Stimulated activated CD8-positive, alpha-beta memory T cell treated with anti-CD3 and anti-CD28 coated beads, Interleukin-4, amount 100 ng/mL, for 1 hour (primary cell): ENCODE measurements at places on chromosomes 12 and 14.

DNA sequence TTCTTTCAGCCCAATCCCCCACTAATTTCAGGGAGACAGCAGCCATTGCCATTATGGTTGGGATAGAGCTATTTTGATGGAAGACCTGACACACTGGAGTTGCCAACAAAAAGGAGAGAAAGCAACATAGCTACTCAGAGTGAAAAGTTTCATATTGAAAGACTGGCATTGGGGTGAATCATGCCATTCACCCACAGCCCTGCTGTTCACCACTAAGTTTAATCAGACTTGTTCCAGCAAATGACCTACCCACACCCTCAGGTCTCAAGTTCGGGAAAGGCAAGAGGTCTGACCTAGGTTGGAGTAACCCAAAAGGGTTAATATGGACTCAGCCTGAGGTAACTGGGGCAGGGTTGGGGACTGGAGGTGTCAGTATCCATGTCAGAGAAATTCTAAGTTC, 169.2 kb downstream of the PAWR start:
- no peak for DNase-seq

DNA sequence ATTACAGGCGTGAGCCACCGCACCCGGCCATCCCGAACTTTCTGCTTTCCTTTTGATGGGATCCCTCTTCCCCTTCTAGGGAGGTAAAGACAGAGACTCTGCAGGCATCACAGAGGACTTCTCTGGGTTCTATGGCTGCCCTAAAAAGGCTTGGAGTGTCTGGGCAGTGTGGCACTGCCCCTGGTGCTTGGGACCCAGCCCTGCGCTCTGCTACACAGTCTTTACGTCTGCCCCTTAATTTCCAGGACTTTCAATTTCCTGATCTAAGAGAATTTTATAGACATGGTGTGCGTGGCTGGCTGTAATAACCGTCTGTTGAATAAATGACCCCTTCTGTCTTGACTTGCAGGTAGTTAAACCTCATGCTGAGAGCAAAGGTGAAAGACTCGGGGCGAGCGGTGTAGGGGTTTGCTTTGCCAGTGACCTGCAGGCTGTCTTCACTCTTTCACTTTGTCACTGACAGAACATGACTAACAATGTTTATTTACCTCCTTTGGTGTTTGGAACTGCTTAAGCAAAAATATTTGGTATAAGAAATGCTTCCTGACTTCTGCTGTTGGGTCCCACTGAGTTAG, 110.9 kb upstream of the MAP1LC3B2 start:
- no peak for DNase-seq

- no peak for DNase-seq
These were observed 25.3 kb downstream of the GPRC5D start for GRCh38 chr12:12926571-12927071.

- DNase-seq = no peak
These were observed 58.2 kb upstream of the CORO1C start for GRCh38 chr12:108789546-108789945.

DNA sequence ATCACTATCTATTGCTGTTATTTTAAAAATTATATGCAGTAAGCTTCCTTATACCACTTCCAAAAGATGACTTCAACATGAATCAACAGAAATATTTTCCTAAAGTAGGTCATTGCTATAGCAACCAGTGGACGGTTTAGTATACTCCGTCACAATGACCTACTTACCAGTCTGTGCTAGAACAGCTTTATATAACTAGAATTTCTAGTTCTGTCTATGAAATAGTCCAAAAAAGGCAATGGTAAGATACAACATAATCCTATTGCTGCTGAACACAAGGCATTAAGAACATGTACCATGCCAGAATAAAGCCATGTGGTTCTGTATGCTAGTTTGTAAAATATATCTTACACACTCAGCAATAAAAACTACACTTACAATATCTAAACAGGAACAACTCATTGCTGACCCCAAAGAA, 40.7 kb upstream of the MTERF2 start:
- DNase-seq = no peak

GRCh38 chr12:117360222-117360550, 1.2 kb downstream of the NOS1 start:
- DNase-seq = no peak

DNA sequence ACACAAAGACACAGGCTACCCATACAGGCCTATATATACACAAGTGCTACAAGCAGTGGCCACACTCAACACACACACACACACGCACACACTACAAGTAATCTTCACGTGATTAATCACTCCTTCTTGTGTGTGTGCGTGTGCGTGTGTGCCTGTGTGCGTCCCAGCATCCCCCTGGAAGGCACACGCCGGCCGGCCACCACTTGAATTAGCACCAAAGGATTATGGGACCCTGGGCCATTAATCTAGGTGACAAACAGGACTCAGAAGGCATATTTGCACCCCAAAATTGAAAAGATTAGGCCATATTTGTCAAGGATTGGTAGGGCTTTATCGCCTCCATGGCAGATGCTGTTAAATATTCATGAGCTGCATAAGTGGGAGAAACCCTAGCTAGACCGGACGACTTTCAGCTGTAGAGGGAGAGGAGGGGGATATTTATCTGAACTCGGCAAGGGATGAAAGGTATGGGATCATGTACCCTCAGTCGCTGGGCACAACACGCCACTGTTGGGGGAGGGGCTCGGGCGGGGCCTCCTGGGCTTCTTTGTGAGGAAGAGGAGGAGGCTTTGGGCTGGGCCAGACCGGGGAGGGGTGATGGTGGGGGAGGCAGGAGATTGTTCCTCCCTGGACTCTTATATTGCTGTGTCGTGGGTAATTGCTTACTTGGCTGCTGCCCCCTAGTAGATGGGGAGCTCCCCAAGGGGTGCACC, 89.6 kb upstream of the LHX5 start:
- no peak for DNase-seq

- DNase-seq = no peak
These were observed 176.1 kb downstream of the ADGRD1 start for GRCh38 chr12:131129839-131130238.

GRCh38 chr12:124786061-124786964, 77.4 kb downstream of the SCARB1 start:
- no peak for DNase-seq

DNA sequence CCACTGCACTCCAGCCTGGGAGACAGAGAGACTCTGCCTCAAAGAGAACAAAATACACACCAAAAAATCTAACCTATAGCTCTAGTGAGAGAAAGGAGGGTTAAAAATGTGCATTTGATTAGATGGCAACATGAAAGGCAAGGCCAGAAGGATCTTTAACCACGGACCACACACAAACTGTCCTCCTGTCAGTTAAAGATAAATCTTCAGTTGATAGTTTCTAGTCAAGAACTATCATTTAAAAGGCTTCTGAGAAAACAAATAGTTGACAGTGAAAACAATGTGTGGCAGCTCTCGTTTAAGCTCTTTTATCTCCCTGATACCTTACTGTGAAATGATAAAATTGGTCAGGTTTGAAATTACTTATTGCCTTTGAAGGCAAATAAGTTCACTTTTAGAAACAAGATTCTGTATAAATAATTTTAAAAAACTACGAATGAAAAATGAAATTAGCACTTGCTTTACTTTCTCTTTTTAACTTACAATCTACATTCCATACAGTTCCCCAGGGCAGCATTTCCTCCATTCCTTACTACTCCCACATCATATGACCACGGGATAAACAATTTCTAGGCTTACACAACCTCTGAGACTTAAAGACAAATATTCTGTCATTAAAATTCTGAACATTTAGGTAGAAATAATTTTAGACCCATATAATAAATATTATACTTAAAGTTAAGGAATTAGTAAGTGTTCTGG, 71.4 kb upstream of the GNPNAT1 start:
- DNase-seq = no peak

DNA sequence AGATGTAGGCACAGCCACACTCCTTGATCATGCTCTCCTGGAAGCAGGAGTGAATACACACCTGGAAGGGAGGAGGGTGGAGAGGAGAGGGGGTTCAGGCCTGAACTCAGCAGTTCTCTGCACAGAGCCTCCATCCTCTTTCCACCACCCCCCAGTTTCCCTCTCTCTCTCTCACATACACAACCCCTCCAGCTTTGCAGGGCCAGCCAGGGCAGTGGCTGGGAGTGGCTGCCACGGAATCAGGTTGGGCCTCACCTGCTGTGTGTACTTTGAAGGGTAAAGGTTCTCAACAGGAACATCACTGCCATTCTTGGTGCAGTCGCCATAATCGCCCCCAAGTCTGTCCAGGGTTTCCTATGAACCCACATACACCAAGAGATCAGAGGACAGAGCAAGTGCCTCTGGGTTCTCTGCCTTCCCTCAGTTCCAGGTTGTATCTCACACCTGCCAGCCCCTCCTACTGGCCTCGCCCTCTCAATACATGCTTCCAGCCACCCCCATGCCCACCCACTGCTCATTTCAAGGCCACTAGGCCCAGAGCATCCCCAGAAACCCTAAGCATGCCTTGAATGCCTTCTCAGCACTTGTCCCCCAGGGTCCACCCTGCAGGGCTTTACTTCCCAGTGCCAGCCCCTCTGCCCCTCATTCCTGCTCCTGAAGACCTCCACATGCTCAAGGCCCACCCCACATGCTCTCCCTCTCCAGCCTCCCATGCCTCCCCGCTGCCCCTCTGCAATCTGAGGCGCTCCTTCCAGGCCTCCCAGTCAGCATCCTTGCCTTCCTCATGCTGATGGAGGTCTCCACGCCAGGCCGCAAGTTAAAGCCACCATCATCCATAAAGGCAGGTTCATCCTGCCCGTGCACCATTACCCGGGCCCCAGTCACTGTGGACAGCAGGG, 12.9 kb upstream of the TNFRSF1A start:
- no peak for DNase-seq

DNA sequence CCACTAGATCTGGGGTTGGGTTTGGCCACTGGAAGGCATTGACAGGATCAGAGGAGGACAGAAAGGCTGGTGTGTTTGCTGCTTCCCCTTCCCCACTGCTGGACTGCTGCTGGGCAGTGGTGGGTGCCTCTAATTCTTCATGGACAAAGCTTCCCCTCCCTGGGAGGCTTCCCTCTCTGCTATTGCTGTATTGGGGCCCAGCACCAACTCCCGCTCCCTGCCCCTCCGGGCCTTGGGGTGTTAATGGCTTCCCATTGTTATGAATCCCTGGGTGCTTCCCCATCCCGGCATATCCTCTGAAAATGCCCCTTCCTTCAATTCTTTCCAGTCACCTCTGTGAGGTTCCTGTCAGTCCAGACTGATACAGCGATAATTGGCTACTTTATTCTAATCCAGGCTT, 310.2 kb downstream of the GLT1D1 start:
- no peak for DNase-seq

DNA sequence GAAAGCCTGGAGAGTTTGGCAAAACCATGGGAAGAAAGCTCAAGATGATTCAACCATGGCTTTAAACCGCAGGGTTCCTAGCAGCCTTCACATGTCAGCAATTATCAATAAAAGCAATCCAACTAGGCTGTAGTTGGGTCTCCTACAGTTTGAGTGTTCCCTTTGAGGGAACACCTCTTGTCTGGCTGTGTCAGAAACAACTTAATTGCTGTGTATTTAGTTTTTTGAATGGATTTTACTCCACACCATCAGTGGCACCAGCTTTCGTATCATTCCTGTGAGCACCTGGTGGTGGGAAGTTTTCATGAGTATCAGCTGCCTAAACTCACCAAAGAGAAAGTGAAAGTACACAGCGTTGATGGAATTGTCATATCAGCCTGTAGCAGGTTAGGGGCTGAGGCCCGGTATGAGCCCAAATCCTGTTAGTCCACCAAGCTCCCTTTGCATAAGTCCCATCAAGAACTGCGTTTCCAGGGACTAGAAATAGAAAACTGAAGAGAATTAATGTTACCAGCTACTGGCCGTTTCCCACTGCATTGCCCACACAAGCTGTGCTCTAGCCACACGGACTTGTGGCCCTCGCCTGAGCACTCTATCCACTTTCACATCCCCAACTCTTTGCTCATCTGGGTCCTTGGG, 10.9 kb upstream of the IL26 start:
- no peak for DNase-seq

DNA sequence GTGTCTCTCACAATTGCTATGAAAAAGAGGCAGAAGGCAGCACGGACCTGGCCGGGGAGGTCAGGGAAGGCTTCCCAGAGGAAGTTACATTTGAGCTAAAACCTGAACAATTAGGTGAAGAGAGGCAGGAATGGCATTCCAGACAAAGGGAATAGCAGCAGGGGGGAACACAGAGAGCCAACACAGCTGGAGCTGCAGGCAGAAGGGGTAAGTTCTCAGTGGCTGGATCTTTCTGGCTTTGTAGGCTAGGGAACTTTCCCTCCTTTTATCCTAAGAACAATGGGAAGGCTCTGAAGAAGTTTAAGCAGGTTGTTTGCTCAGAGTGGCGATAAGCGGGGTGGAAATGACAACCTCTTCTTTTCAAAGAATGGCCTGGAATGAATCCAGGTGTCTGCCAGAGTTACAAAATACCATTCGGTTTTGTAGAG, 100.0 kb downstream of the PRIMA1 start:
- DNase-seq = no peak

GRCh38 chr14:35223927-35224326, 68.3 kb upstream of the PSMA6 start:
- no peak for DNase-seq

DNA sequence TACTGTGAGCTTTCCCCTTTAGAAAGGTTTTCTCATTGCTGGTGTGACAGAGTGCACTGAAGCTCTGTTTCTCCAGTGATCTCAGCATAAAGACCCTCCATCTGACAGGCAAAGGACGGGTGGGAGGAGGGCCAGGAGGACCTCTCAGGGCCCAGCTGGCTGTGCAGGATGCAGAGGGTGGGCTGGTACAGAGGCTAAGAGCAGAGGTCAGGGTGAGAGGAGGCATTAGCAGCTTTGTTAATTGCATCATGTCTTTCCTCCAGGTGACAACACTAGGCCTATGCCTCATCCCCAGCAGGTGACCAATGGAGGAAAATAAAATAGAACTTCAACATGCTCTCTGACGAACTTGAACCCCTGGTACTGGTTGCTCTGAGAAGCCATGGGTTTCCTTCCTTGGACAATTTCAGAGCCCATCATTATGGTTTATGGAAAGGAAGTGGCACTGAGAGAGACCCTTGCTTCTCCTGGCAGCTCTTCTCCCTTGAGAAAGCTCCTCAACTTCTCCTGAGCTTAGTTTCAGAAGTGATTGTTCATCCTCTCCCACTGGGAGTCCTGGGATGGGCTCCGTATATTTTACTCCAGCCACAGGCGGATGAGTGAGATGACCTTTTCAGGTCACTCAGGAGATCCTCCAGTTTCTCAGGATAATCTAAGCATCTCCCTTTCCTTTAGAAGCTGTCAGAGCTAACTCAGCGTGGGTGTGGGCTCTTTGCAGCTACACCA, 45.8 kb upstream of the ATP23 start:
- no peak for DNase-seq

DNA sequence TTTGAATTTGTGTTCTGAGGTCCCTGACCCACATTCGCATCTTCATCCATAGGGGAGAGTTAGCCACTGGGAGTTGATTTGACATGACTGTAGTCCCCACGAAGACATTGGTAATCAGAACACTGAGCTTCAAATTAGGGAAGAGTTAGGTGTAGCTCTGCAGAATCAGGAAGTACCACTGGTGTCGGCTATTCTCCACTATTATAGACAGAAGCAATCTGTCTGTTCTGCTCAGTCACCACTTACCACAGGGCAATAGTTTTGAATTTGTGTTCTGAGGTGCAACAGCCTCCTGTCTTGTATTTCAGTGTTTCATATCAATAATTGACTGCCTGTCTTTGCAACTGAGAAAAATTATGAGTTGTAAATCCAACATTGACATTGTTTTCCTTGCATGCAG, 407.6 kb downstream of the LRFN5 start:
- DNase-seq = no peak
